ENCODE measurements at places on chromosomes 11 and 22. TPM values are rescaled to one million over a fixed set of nuclear protein-coding genes. Genes with fewer than 3 reads are reported as not detected.

DNA sequence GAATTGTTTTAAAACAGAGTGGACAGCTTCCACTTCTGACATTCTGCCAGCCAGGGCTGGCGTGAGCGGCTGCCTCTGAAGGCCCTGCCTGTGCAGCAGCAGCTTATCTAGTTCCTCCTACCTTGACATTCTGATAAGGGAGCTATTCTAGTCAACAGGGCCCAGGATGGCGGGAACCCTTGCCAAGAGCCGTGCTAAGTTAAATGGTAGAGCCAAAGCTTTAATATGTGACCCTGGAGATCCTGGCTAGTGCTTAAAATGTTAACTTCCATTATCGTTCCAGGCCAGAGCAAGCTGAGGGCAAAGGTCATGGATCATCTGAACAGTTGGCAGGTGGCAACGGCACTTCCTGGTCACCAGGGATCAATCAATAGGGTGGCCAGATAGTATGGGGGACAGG is 3.5 kb downstream of the KCNJ5 start:
- DNase-seq = no peak

GRCh38 chr11:103397369-103397768 is 288.1 kb downstream of the DYNC2H1 start:
- DNase-seq = no peak

DNA sequence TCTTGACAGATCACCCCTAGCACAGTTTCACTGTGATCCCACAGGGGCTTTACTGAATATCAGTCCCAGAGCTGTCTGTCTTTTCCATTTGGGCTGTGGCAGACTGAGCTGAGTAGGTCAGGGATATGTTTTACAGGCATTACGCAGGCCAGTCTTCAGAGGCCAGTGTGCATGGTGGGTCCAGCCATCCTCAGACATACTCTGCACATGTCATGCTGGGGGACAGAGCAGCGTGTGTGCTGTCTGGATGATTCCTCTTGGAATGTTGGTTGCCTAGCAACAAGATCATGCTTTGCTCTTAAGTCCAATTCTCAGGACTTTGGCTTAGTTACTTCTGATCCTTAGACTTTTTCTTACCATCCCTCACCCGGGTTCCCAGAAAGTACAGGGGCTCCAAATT is 736.5 kb downstream of the DLG2 start:
- DNase-seq = no peak

DNA sequence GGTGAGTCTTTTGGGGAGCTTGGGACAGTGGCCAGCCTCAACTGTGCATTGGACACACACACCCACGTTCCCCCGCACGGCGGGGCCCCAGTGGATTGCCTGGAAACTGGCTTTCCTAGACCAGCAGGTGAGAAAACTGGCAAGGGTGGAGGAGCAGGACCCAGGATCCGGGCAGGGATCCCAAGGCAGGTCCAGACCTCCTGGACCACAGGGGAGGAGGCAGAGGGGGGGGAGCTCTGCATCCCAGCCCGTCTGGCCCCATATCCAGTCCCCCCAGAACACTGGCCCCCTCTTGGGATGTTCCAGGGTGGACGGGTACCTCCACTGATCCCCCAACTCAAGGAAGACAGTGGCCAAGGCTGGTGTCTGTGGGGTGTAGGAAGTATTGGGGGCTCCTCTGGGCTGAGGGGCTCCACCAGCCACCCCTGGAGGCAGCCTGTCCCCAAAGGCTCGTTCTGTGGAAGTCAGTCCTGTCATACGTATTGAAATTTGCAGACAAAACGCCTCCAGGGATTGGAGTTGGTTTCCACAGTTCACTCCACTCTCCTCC is 89.3 kb upstream of the LINC01488 start:
- no peak for DNase-seq

The GGA1 gene
- total RNA-seq = 26.3 TPM

Measured in pulmonary artery endothelial cell (primary cell).